Caki2 (cell line): ENCODE measurements at places on chromosomes 12 and 14. TPM values are rescaled to one million over a fixed set of nuclear protein-coding genes. Genes with fewer than 3 reads are reported as not detected.
A peak's percentile ranks its signal among the peaks of the same experiment; 100 is the strongest.

GRCh38 chr12:53950789-53951576 is 3.7 kb upstream of the HOXC12 start:
- no peak for DNase-seq

DNA sequence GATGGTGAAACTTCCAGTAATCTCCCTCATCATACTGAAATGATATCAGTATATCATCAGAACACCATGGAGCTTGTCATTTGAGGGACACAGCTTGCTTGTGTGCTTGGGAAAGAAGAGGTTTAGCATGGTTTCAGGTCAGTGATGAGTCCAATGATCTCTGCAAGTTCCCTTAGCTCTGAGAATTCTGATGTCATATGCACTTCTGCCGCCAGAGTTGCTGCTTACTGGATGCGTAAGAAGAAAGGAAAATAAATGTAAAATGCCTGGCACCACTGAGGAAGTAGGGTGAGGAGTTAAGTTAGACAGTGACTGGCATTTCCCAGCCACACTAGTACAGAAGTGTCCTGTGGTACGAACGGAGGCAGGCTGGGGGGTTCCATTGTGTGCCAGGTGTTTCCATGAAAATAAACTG is 22.6 kb downstream of the PRKCH start:
- DNase-seq, result no peak

DNA sequence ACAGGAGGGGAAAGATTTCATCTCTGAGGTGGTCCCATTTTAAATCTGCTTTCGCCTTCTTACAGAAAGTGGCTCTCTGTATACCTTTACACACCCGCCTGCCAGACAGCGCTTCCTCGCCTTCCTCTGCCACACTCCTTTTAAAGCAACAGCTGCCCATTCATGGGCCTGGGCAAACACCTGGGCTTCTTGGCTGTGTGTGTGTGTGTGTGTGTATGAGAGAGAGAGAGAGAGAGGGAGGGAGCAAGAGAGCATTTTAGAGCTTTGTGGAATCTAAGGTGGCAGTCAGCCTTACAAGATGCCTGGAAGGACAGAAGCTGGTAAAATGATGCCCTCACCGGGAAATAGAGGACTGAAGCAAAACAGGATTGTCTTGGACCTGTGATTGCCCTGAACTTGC is 20.0 kb downstream of the PTHLH start:
- DNase-seq, result no peak

DNA sequence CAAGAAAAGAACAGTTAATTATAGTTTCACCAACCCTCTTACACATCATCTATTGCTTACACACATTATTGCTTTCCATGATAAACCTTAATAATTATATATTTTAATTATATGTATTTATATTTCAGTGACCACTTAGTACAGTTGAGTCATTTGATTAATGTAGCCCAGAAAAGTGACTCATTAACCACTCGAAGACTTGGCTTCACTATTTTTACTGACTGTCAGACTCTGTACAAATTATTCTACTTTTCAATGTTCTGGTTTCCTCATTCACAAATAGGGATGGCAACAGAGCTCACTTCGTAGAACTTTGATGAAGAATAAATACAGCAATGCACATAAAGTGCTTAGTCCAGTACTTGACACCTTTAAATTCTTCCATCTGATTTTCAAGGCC is 98.3 kb downstream of the CFAP54 start:
- DNase-seq, result no peak

DNA sequence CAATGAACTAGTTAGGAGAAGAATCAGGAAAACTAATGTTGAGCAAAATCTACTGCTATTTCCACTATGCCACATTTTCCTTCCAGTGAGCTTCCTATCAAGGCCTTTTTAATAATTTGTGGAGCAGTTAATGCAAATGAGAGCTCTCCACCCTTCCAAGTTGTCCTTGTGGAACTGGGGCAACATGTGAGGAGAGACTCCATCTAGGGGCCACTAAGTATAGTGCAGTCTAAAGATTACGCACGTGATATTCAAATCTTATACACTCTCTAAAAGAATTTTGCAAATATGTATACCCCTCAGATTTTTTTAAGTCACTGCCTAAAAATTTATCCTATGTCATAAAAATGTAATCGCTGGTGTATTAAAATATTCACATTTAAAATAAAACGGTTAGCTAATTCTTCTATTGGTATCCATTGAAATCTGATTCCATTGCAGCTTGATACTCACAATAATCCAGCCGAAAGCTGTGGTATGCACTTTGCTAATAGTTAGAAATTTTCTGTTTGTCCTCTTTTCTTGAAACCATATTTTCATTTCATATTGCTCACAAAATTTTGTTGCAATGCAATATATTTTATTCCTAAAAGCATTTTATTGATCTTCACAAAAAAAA is 100.1 kb downstream of the PAH start:
- no peak for DNase-seq

- DNase-seq, result no peak
Observed at GRCh38 chr14:95511687-95512086, 4.8 kb downstream of the SYNE3 start.

GRCh38 chr12:93972411-93973208 is 175.8 kb upstream of the PLXNC1 start:
- no peak for DNase-seq

GRCh38 chr12:93778306-93778705 is 101.1 kb downstream of the CRADD start:
- DNase-seq, result no peak

- no peak for DNase-seq
Observed at GRCh38 chr14:80313806-80314205, 102.5 kb upstream of the DIO2 start.

DNA sequence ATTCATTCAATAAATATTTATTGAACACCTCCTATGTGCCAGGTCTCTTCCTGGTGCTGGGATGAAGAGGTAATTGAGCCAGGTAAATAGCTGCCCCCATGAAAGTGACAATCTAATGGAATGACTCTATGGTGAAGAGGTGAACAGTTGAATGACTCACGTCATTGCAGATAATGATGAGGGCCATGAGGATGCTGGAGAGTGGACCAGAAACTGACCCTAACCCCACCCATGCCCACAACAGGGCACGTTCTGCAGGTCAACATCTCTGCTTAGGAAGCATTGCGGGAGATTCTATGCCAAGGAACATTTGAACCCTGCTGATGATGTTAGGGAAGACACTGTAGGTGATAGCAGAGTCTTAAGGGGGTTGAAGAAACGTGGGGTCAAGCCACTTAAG is 788.9 kb upstream of the TBX3 start:
- DNase-seq, result no peak

- DNase-seq, result peak; percentile 55
Observed at GRCh38 chr12:78470354-78471195, 394.0 kb upstream of the SYT1 start.

DNA sequence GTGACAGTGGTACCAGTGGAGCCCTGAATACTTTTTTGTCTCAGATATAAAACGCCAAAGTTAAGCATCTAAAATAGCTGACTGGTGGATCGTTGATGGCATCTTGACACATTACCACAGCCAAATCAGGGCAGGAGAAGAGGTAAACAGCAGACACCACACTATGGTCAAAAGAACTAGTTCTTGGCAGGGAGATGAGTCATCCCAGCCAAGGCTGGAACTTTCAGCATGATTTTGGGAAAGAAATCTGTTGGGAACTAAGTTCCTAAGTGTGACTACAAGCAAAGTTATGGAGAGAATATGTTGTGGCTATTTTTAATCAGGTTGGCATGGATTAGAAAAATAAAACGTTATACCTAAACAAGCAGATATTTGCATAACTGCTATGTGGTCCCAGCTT is 36.9 kb downstream of the LGR5 start:
- peak; percentile 10 for DNase-seq

DNA sequence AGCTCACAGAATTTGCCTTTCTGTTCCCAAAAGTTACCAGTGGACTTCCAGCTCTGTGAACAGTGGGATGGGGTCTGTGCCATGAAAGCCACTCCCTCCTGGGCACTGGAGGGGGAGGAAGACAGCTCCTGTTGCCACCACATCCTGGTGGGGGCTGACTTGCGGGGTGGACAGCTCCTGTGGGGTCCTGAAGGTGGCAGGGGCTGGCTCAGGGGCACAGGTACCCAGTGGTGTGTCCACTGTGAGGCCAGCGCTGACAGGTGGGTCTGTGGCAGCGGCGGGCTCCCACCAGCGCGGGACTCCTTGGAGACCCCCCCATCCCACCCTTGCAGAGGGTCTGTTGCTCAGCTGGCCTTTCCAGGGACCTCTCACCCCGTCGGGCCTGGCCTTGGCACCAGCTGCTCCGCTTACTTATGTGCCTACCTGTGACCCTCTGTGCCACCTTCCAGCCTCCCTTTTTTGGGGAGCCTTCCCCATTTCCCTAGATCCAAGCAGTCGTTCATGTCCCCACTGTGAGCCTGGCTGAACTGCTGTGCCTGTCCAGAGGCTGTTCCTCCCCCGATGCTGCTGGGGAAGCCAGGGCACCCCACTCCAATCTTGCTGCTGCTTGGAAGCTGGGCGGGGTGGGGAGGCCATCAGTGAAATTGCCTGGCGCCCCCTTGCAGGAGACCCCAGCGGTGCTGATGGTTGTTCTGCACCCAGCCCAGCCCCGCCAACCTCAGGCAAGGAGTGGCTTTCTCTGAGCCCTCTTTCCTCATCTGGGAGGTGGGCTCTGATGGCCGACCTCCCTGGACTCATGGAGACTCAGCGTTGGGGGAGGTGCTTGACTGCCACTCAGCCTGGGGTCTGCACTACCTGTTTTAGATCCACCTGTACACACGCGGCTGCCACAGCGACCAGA is 2.2 kb downstream of the TEDC1 start:
- no peak for DNase-seq

DNA sequence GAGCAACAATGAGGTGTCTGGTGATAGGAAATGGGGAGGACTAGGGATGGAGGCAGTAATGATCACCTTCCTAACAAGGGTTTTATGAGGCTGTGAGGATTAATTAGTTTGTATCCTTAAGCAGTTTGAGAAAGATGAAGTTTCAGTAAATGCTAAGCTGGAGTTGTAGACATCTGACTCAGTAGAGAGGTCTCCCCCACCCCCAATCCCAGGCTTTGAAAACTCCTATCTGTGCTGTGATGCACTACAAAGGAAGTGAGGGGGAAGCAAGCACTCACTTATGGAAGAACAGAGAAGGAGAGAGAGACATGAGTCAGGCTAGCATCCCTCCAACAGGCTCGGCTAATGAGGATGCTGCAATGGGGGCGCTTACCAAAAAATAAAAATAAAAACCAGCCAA is 5.5 kb upstream of the BCL11B start:
- no peak for DNase-seq

GRCh38 chr12:106680280-106680679 is 94.2 kb upstream of the RIC8B start:
- DNase-seq, result no peak

- no peak for DNase-seq
Observed at GRCh38 chr14:92463141-92463540, 50.4 kb upstream of the RIN3 start.

- DNase-seq, result peak; percentile 12
Observed at GRCh38 chr14:57692671-57693070, 173.2 kb downstream of the SLC35F4 start.

- no peak for DNase-seq
Observed at GRCh38 chr14:55120571-55121495, 8.2 kb upstream of the LGALS3 start.

- DNase-seq, result peak; percentile 61
Observed at GRCh38 chr12:3236345-3237187, 159.4 kb downstream of the TSPAN9 start.

TMBIM4 gene
- total RNA-seq, result 45.5 and 46.1 TPM in 2 replicates

SLC38A2 gene
- total RNA-seq, result 77.2 and 80.3 TPM in 2 replicates

OASL gene
- 28.3 and 30.3 TPM in 2 replicates for total RNA-seq

DDX55 gene
- 19.2 and 25.0 TPM in 2 replicates for total RNA-seq

KRT2 gene
- total RNA-seq, result 2.4 TPM in 1 of 2 replicates, not detected in the other

KRT8 gene
- 1,565 and 1,569 TPM in 2 replicates for total RNA-seq

TPH2 gene
- total RNA-seq, result not detected in 2 replicates

GLI1 gene
- 0.57 and 1.8 TPM in 2 replicates for total RNA-seq

GRIP1 gene
- total RNA-seq, result 3.7 and 5.0 TPM in 2 replicates

LTBP2 gene
- total RNA-seq, result 7.6 and 34.4 TPM in 2 replicates

KRT72 gene
- total RNA-seq, result not detected in 2 replicates

ASB2 gene
- total RNA-seq, result 1.9 and 6.3 TPM in 2 replicates

AHNAK2 gene
- total RNA-seq, result 37.7 and 40.7 TPM in 2 replicates

OR6C2 gene
- total RNA-seq, result not detected in 2 replicates

G2E3 gene
- total RNA-seq, result 3.7 and 16.8 TPM in 2 replicates

NTN4 gene
- 70.3 and 91.7 TPM in 2 replicates for total RNA-seq
